ENCODE measurements at places on chromosomes 1 and 21.

GRCh38 chr1:88802950-88803349 lies 88.4 kb downstream of the GTF2B start:
- DNase-seq: no peak

DNA sequence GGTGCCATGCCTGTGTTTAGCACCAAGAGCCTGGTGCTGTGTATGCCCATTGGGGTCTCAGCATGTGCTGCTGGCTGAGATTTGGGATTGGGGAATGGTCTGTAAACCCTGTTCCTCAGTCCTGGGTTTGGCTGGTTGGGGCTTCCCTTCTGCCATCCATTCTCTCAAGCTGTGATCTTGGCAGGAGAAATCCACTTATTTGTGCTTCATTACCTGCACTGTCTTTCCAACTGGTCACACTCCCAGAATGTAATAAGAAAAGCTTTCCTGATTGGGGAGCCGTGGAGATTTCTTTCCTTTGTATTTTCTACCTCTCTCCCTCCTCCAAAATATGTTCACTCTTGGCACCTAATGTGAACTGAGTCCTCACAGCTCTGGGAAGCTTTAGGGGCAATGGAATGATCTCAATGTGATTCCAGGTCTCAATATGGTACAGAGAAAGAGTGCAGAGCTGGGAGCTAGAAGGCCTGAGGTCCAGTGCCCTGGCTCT lies 23.0 kb upstream of the KCNA10 start:
- no peak for DNase-seq

- no peak for DNase-seq
Observed at GRCh38 chr1:31781138-31781755, 17.1 kb upstream of the ADGRB2 start.

- DNase-seq: no peak
Observed at GRCh38 chr1:90990779-90991178, 31.1 kb downstream of the ZNF644 start.

DNA sequence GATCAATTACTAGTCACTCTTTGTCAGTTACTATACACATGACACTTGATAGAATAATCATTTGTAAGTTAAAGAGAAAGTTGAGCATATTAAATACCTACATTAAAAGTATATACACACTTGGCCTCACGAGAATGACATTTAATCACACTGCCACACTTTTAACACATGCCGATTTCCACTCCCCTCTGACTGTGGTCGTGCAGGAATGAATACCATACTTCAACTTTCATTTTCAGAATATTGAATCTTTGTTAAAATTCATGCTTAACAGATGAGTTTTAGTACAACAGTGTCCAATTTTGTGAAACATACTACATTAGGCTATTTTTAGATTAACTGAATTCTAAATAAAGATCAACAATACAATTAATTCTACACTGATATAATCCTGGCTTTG lies 78.2 kb upstream of the SDC3 start:
- no peak for DNase-seq

- no peak for DNase-seq
Observed at GRCh38 chr1:179588425-179589024, 3.1 kb upstream of the TDRD5 start.

DNA sequence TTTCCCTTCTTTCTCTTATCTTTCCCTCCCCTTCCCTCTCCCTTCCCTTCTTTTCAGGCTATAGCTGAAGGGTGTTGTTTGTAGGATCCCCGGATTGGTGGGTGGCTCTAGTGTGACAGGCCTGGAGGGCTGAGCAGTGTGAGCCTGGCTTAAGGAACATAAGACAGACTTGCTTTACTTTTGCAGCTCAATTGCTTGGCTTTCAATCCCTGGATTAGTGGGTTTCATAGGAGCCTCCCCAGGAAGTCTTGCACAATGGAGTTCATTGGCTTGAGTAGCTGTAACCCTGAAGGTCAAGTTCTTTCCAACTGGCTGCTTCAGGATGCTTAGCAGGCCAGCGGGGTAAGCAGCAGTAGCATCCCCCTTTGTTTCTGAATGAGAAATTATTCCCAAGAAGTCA lies 126.7 kb downstream of the CAMTA1 start:
- no peak for DNase-seq

DNA sequence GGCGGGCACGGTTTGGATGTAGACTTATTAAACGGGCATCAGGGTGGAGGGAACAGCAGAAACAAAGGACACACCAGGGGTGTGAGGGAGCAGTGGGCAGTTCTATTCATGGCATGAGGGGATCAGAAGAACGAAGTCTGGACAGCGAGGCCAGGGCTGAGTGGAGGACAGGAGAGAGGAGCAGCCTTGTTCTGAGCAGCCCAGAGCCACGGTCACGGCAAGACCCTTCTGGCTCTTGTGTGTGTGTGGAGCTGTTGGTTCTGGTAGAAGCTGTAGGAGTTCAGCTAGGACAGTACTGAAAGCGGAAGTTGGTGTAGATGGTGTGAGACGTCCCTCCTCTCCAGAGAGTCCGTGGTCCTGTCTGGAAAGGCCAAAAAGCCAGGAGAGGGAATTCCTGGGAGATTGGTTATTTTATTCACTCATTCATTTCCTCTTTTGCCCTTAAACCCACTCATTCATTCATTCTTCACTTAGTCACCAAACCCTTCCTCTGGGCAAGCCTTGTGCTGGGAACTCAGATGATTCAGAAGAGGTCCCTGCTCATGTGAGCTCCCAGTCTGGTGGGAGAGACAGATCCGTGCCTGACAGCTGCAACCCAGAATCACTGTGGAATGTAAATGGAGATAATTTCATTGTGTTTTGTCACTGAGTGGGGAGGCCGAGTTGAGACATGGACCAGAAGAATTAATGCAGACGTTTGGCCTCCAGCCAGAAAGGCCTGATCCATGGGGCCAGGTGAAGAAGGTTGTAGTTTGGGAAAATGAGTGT lies 4.1 kb upstream of the ACOT11 start:
- no peak for DNase-seq

DNA sequence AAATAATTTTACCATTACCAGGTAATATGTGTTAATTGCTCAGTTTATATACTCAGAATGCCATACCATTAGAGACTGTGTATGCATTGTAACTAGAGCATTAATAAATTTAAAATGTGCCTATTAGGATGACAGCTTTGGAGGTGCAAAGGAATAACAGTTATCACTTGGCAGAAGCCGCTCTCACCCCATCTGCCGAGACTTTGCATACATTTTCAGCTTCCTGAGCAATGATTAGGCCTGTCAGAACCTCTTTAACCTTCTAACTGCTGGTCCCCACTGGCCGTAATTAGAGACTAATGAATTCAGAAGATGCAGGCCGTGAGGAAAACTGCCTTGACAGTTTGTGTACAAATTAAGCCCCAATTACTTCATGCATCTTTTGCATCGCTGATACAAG lies 158.0 kb upstream of the PROX1 start:
- no peak for DNase-seq

DNA sequence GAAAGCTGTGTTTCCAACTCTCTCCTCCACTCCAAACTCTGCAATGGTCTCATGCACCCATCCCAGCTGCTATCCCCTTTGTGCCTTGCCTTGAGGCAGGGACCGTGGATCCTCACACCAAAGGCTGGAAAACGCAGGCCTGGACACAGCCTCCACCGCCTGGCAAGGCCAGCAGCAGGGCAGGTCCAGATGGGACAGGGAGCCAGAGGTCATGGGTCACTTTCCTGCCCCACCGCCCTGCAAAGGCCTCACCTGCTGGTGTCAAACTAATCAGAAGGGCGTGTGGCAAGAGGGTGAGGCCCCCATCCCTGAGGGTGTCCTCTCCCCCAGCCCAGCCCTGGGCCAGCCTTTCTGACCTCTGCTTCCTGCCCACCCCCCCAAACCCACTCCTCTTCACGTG lies 106.3 kb downstream of the PAX7 start:
- DNase-seq: no peak

GRCh38 chr21:30996728-30997127 lies 41.5 kb downstream of the KRTAP19-8 start:
- DNase-seq: no peak

DNA sequence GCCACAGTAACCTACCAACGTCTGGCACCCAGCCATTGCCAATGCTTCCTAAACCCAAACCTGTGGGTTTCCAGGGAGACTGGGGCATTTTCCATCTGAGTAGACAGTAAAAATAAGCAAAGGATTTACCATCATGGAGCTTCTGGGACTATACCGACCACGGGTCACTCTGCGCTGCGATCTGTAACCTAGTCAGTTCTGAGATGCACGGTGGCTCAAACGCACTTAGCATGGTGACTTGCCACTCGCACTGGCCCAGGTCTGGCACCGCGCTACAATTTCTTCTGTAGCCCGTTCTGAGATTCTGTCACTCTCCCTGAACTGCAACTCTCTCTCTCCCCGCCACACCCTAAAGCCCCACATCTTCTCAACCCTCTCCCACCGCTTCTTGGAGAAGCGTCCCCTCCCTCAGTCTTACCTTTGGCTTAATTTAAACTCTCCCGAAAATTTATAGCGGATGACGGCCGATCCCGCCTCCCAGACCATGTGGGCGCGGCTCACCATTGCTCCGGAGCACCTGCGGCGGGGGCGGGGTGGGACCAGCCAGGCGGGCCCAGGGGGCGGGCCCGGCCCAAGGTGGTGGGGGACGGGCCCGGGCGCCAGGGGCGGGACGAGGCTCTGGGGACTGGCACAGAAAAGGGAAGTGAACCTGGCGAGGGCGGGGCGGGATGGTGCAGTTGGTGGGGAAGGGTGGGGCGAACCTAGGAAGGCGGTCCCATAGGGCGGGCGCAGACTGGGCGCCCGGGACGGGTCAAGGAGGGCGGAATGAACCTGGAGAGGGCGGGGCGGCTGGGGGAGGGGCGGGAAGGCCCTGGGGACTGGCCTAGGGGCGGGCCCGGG lies 493 bp upstream of the MAP3K21 start:
- peak; percentile 83 for DNase-seq

GRCh38 chr1:7375329-7375728 lies 395.8 kb upstream of the VAMP3 start:
- no peak for DNase-seq

GRCh38 chr1:70084314-70084915 lies 121.0 kb downstream of the LRRC40 start:
- no peak for DNase-seq

GRCh38 chr1:107359472-107360241 lies 218.8 kb downstream of the NTNG1 start:
- DNase-seq: no peak

- DNase-seq: no peak
Observed at GRCh38 chr1:170252851-170253579, 107.3 kb downstream of the NTMT2 start.

DNA sequence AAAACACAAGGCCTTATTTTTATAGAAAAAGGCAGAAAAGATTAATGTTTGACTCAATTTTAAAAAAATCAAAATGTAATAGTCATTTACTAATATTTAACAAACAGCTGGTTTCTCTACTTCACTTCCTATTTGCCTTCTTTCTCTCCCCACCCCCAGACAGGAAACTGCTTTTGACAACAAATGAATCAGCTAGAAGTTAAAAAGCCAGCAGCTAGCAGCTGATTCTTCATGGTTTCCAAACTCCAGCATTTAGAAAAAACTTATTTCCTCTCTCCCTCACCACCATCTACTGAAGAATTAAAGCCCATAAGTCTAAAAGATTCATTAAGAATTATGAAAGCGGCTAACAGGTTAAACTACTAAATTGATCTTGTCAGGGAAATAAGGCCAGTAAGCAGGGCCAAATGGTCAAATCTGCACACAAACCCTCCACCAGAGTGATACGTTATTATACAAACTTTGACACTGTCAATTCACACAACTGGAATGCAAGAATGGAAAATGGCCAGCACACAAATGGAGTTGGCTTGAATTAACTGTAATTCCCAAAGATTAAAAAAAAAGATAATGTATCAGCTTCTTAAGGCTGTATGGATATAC lies 4.0 kb downstream of the WDR26 start:
- DNase-seq: no peak

- DNase-seq: no peak
Observed at GRCh38 chr1:38018864-38019343, 6.4 kb downstream of the UTP11 start.

DNA sequence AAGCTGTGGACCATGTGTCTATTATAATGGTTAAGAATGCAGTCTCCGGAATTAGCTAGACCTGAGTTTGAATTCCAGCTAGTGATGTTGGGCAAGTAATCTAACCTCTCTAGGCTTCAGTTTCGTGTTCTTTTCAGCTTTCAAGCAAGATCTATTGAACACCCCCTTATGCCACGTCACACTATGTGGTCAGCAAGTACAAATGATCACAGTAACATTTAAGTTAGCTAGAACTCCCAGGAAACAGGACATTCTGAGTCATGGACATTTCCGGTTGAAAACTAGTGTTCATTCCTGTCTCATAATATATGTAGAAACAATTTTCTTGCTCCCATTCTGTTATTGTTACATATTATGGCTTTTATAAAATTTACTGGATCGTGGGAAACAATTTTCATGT lies 34.0 kb upstream of the NHLH2 start:
- no peak for DNase-seq

- DNase-seq: no peak
Observed at GRCh38 chr1:1703796-1704195, 11.2 kb upstream of the SLC35E2B start.

GRCh38 chr1:15584489-15585363 lies at the start of gene AGMAT:
Gene AGMAT (minus strand): TSS chr1:15585051. CDS start chr1:15584967, 84 bp downstream.
- DNase-seq: peak; percentile 25

GRCh38 chr1:203035111-203036000 lies 9.1 kb downstream of the PPFIA4 start:
- DNase-seq: no peak

- DNase-seq: no peak
Observed at GRCh38 chr1:86260476-86260875, 103.9 kb upstream of the COL24A1 start.

- no peak for DNase-seq
Observed at GRCh38 chr1:9859281-9860014, 35.7 kb upstream of the CLSTN1 start.

GRCh38 chr1:87208080-87208479 lies 120.6 kb upstream of the LMO4 start:
- DNase-seq: no peak

GRCh38 chr1:66437136-66437401 lies 96.9 kb upstream of the SGIP1 start:
- no peak for DNase-seq
